ENCODE measurements at places on chromosomes 1 and 21. TPM values are rescaled to one million over a fixed set of nuclear protein-coding genes. Genes with fewer than 3 reads are reported as not detected.

PCSK9 gene
- 0.11 TPM for total RNA-seq

RASAL2 gene
- total RNA-seq: 24.7 TPM

TEX35 gene
- total RNA-seq: 0.11 TPM

DNA sequence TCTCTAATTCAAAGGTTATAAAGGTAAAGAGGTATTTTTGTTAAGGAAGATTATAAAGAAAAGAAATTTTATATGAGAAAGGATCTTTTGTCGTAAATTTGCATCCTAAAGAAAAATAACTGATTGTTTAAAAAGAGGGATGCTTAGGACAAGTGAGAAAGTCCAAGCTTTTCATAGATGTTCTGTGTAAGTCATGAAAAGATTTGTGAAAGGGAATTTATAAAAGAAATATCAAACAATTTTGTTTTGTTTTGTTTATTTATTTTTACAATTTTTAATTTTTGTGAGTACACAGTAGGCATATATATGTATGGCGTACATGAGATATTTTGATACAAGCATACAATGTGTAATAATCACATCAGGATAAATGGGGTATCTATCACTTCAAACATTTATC is 145.2 kb downstream of the ADSS2 start:
- DNase-seq: no peak

GRCh38 chr1:155961937-155962336 is 16.4 kb downstream of the ARHGEF2 start:
- DNase-seq: peak; percentile 99

DNA sequence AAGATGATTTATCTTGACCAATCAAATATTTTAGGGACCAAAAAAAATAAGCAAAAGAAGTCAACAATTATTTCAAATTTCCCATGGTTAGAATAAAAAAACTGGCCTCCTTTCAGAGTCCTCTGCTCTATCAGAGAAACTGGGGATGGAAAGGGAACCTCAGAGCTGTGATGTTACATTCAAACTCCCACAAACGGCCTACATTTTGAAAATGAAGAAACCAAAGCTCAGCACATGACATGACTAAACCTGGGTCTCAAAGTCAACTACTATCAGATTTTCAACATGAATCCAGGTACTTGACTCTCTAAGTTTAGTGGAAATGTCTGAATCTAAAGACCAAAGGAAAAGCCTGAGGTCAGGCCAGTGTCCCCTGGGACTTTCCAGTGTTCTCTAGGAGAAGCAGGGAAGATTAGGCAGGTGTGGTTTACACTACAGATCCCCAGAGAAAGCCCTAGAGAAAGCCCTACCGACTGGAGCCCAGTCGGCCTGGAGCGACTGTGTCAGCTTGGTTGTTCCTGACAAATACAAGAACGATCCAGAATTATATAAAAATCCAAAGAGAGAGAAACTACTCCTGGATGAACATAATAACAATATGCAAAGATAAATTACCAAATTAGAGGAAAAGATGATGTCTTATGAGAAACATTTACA is 24.8 kb downstream of the JAK1 start:
- peak; percentile 14 for DNase-seq

All from LHCN-M2 (cell line).